ENCODE measurements at places on chromosomes 12 and 14.

- DNase-seq, result no peak
Observed at GRCh38 chr12:124597041-124597440, 29.6 kb upstream of the NCOR2 start.

GRCh38 chr12:13509740-13510139 is 313.2 kb downstream of the EMP1 start:
- no peak for DNase-seq

DNA sequence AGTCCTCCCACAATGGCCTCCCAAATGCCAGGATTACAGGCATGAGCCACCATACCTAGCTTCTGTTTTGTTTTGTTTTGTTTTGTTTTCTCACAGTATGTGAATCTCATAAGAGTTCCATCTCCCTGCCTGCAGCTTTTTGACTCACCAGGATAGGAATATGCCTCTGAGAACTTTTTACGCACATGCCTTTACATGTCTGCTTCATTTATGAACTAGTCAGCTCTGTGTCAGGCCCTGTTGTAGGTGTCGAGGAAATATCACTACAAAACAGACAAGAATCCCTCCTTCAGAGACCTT is 89.0 kb downstream of the BORCS5 start:
- DNase-seq, result no peak

- DNase-seq, result peak; percentile 85
Observed at GRCh38 chr14:71130491-71131179, 223.4 kb downstream of the PCNX1 start.

GRCh38 chr14:57061009-57061711 is 207.5 kb downstream of the EXOC5 start:
- no peak for DNase-seq

DNA sequence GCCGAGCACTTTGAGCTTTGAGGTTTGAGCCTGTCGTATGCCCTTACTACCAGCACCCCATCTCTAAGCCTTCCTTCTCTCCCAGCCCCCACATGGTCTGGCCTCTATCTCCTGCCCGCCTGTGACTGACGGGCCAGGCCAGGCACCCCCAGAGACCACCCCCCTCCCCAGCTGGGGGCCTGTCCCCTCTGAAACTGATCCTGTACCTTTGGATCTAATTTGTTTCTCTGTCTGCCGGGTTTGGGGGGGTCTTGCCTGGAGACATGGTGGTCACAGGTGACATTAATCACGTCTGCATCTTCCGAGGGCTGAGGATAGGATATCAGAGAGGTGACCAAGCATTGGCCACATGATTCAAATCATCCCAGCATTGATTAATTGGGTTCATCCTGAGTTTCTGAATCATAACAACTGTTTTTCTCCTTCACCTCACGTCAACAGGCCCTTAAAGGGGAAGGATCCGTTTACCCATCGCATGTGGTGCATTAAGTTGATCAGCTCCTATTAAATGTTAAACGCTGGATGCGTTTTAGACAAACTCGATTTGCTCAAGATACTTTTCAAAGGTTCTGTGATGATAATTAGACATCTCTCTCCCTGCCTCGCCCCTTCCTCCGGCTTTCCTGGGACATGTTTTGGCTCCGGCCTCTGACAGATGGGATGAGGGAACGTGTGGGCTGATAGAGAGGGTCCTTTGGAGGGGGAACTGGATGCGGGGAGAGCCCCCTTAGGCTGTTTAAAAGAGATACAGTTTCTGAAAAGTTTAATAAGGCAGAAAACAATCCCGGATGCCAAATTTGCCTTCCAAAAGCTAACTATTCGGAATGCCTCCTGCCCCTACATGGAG is 63.3 kb upstream of the TBX3 start:
- DNase-seq, result no peak

DNA sequence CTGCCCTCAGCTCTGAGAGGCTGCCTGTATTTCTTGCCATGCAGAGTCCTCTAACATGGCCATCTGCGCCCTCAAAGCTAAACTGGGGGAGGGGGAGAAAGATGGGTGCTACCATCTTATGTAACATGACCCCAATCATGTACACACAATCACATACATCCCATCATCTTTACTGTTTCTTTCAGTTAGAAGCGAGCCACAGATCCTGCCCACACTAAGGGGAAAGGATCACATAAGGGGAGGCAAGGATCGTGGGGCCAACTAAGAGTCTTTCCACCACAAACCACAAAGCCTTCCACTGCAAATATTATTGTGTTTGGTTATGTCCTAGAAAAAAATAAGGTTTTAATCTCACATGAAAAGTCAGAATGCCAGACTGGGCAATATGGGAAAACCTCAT is 11.8 kb upstream of the AMN1 start:
- DNase-seq, result peak; percentile 23

DNA sequence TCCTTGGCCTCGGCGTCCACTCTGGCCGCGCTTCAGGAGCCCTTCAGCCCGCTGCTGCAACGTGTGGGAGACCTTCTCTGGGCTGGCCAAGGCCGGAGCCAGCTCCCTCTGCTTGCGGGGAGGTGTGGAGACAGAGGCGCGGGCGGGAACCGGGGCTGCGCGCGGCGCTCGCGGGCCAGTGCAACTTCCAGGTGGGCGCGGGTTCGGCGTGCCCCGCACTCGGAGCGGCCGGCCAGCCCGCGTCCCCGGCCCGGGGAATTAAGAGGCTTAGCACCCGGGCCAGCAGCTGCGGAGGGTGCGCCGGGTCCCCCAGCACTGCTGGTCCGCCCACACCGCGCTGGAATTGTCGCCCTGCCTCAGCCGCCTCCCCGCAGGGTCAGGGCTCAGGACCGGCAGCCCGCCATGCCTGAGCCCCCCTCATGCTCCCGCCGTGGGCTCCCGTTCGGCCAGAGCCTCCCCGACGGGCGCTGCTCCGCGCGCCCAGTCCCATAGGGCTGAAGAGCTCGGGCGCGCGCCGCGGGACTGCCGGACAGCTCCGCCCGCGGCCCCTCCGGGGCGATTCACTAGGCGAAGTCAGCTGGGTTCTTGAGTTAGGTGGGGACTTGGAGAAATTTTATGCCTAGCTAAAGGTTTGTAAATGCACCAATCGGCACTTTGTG is 673.9 kb downstream of the SLC16A7 start:
- no peak for DNase-seq

GRCh38 chr12:64010069-64010686 is 165.7 kb downstream of the SRGAP1 start:
- DNase-seq, result peak; percentile 86

DNA sequence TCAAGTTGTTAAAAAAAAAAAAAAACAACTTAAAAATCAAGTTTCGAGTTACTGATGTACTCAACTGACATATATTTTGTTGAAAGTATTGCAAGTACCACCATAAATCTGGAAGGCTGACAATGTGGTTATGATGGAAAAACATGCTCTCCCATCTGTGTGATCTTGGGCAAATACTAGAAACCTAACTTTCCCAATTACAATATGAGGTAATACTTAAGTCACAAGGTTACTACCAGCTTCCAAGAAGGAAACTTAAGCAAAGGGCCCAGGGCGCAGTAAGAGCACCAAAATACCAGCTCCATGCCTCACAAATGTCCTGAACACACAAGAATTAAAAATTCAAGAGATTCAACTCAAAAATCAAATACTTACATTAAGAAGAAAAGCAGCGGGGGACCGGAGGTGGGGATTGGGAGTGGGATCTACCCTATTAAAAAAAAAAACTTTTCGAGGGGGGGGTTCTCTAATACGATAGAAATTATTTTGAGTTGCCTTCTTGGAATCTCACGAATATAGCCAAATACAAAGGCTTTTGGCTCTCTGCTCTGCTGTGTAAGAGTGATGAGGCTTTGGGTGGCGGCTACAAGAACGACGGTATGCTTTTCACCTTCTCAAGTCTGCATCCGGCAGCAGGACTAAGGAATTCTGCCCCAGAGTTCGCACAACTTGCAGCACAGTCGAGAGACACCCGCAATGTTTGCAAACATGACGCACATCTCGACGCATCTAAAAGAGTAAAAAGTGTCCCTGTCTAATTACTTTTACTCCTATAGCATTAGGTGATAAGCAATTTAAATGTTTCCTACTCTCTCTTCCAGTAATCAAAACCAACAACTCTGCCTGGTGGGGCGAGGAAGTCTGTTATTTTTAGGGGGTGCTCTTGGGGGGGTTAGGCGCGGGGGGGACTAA is 1.1 kb downstream of the SAV1 start:
- DNase-seq, result peak; percentile 81

DNA sequence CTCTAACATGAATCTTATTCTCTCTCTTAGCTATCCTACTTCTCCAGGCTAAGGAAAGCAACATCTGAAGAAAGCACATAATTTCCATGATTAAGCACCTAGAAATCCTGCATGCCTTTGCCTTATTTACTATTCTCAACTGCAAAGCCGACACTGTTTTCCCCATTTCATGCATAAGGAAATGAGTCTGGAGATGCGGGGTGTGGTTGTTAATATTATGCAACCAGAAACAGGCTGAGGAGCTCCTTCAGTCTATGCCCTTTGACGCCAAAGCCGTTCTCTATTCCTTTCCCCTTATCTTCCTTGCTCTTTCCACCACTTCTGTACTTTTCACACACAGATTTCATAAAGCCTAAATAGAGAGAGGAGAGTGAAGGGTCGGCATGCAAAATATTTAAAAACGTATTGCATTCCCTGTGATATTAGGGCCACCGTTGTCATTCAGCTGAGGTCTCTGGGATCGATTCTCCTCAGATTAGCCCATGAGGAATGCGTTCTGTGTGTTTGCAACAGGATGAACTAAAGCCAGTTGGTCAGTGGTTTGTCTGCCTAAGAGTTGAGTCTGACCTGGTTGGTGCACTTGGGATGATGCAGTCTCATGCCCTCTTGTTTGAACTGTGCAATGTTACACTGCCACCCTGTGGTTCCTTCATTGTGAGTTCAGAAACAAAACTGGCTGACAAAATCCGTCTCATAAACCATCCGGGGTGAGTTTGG is 53.1 kb upstream of the PLEKHG7 start:
- peak; percentile 91 for DNase-seq

DNA sequence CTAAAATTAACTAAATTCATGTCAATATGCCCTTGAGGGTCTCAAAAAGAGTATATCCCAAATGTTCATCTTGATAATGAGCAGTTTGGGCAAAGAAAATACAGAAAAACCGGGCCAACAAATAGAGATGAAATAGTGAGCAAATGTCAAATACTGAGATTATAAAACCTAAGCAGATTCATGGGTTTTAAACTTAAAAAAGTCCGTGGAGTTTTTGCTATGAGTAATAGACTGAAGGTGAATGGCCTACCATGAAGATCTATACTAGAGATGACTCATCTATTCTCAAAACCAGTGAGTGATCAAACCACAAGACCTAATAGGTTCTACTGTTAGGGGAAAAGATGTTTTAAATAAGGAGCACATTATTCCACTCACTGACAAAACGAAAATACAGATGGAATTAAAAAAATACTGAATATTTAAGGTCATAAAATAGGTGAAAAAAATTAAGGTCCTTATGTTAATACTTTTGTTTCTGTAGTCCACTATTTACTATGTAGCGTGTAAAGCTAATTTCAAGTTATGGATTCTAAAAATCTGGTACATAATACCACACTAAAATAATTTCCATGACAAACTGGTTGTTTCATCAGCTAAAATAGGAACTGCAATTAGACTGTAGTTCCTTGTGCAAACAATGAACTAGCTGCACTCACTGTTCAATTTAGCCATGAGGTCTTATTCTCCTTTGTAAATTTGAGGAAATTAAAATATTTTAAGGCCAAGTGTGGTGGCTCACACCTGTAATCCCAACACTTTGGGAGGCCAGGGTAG is 5.0 kb downstream of the HNRNPC start:
- DNase-seq, result peak; percentile 89

DNA sequence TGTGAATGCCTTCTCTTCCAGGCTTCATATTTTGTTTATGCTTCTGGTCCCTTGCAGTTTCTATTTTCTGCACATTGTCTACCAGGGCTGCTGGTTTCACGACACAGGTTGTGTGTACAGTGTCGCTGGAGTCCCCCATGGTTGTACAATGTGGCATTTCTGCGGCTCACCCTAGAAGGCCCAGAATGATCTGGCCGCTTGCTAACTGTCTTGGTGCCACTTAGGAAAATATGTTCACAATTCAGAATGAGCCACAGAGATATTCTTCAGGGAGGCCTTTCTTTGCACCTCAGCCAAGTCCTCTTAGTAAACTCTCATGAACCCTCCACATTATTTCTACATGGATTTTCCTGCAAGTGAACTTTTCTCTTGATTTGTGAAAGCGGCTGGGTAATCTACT is 195.4 kb downstream of the SUDS3 start:
- DNase-seq, result no peak

DNA sequence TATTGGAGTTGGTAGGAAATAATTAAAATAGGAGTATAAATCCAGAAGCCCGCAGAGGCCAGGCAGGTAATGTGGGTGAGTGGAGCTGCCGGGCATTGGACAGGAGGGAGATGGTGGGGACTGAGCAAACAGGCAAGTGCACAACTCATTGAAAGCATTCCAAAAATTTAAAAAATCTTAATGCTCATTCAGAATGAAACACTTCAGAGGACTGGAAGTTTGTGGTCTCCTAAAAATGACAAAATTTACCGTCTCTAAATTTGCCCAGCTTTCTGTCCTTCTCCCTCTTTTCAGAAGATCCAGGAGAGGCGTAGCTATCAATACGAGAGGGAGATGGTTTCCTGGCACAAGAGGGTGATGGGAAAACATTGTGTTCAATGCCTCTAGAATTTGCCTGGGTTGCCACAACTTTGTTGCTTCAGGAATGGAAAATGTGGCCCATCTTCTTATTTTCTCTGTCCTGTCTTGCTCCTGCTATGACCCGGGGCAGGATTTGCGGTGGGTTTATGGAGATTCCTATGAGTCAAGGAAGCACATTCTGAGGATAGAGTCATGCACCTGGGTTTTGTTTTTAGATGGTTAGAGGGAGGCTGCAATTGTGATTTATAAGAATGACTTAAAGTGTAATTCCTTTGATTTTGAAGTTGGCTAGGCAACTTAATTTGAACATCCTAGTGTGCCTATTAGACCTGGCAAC is 72.2 kb downstream of the BORCS5 start:
- no peak for DNase-seq

DNA sequence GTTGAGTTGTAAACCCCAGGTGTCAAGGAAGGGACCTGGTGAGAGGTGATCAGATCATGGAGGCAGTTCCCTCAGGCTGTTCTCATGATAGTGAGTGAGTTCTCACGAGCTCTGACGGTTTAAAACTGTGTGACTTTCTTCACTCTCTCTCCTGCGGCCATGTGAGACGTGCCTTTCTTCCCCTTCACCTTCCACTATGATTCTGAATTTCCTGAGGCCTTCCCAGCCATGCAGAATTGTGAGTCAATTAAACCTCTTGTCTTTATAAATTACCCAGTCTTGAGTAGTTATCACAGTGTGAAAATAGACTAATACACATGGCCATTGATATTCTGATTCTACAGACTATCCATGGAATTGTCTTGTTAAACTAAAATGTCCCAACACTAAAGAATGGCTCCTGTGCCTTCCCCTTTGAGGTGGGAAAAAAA is 85.6 kb downstream of the SLC2A13 start:
- DNase-seq, result no peak

- peak; percentile 46 for DNase-seq
Observed at GRCh38 chr14:68665131-68665530, 127.7 kb downstream of the ZFP36L1 start.

- DNase-seq, result peak; percentile 82
Observed at GRCh38 chr12:109110988-109111495, 5.3 kb upstream of the ACACB start.

GRCh38 chr12:124327362-124328043 is 32.6 kb downstream of the RFLNA start:
- no peak for DNase-seq

GRCh38 chr12:82440885-82441284 is 82.6 kb downstream of the METTL25 start:
- DNase-seq, result no peak

Data from iris pigment epithelial cell (primary cell).